ENCODE measurements at places on chromosomes 1 and 21. TPM values are rescaled to one million over a fixed set of nuclear protein-coding genes. Genes with fewer than 3 reads are reported as not detected.

UBL4B gene
- not detected for total RNA-seq

BNIPL gene
- 0.24 TPM for total RNA-seq

MTARC1 gene
- 6.1 TPM for total RNA-seq

GPA33 gene
- total RNA-seq = 1.5 TPM

HOOK1 gene
- total RNA-seq = 6.1 TPM

CD101 gene
- 0.11 TPM for total RNA-seq

TAL1 gene
- 4.1 TPM for total RNA-seq

DNA sequence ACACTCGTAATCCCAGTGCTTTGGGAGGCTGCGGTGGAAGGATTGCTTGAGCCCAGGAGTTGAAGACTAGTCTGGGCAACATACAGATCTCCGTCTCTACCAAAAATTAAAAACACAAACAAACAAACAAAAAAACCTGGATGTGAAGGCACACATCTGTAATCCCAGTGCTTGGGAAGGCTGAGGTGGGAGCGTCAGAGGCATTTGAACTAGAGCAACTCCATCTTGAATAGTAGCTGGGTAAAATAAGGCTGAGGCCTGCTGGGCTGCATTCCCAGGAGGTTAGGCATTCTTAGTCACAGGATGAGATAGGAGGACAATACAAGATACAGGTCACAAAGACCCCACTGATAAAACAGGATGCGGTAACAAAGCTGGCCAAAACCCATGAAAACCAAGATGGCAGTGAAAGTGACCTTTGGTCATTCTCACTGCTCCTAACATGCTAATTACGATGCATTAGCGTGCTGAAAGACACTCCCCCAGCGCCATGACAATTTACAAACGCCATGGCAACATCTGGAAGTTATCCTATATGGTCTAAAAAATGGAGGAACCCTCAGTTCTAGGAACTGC is 33.2 kb upstream of the RD3 start:
- DNase-seq = no peak
- H3K4me1 ChIP-seq = no peaks in the 10 kb centered on the region
- no peak overlapping the region for H3K4me3 ChIP-seq
- no peaks in the 10 kb centered on the region for H3K27me3 ChIP-seq
- no peaks in the 10 kb centered on the region for H3K36me3 ChIP-seq

DNA sequence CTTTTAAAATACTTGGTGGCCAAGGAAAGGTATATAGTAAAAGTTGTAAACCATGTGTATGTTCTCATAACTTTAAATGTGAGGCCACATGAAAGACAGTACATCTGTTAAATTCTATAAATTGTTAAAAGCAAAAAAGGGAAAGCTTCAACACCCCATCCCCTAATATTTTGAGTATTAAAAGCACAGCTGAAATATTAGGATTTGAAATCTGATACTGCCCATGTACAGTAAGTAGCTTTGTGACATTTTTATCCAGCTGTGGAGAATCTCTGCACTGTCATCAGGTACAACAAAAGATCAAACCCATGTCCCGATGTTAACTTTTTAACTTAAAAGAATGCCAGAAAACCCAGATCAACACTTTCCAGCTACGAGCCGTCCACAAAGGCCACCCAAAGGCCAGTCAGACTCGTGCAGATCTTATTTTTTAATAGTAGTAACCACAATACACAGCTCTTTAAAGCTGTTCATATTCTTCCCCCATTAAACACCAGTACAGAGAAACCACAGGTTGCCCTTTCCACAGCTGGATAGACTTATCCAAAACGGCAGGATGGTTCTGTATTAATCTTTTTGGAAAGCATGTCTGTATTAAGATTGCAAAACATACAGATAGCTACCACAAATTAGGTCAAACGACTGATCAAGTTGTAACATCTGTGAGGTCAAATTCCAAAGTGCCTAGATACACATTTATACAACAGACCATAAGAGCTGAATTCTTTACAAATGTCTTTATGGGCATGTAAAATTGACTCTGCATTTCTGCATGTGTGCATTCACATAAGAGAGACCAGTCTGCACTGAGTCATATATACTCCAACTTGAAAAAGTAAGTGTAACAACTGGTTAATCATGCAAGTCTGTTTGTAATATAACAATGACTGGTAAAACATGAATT is 5.2 kb downstream of the IRF2BP2 start:
- H3K4me3 ChIP-seq = peak overlapping the region; percentile 83
- H3K36me3 ChIP-seq = peaks cover 32% of the 10 kb centered on the region
- peak overlapping the region; percentile 100 for H3K27ac ChIP-seq
- no peaks in the 10 kb centered on the region for H3K4me1 ChIP-seq
- no peaks in the 10 kb centered on the region for H3K27me3 ChIP-seq

DNA sequence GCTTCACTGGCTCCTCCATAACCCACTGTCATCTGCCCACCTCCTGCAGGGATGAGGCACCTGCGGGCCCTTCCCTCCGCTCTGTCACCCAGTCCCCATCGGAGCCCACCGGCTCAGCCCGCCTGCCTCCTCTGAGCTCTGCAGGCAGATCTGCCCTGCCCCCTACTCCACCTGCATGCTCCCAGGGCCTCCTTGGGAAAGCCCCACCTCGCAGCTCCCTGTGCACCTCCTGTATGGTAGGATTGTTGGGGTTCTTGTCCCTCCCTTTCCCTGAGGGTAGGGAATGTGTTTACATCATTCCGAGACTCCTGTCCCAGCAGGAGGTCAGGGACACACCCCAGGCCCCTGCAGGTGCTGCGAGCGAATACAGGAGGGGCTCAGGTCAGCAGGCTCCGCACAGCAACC is 50.5 kb downstream of the SIK1 start:
- H3K27ac ChIP-seq = no peak overlapping the region
- H3K4me1 ChIP-seq = no peaks in the 10 kb centered on the region
- H3K36me3 ChIP-seq = no peaks in the 10 kb centered on the region
- DNase-seq = no peak

GRCh38 chr1:168863772-168864171 is 134.8 kb upstream of the DPT start:
- DNase-seq = no peak
- no peaks in the 10 kb centered on the region for H3K27me3 ChIP-seq
- H3K4me3 ChIP-seq = no peak overlapping the region
- H3K27ac ChIP-seq = peak overlapping the region; percentile 0

DNA sequence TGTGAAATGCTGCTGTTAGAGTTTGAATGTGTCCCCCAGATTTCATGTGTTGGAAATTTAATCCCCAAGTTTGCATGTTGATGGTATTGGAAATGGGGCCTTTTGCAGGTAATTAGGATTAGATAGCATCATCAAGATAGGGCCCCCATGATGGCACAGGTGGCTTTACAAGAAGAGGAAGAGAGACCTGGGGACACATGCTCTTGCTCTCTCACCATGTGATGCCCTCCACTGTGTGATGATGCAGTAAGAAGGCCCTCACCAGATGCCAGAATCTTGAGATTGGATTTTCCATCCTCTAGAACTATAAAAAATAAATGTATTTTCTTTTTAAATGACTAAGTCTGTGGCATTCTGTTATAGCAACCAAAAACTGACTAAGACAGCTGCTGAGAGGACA is 57.0 kb upstream of the NEK7 start:
- no peaks in the 10 kb centered on the region for H3K36me3 ChIP-seq
- H3K27me3 ChIP-seq = no peaks in the 10 kb centered on the region
- DNase-seq = no peak
- H3K27ac ChIP-seq = no peak overlapping the region

DNA sequence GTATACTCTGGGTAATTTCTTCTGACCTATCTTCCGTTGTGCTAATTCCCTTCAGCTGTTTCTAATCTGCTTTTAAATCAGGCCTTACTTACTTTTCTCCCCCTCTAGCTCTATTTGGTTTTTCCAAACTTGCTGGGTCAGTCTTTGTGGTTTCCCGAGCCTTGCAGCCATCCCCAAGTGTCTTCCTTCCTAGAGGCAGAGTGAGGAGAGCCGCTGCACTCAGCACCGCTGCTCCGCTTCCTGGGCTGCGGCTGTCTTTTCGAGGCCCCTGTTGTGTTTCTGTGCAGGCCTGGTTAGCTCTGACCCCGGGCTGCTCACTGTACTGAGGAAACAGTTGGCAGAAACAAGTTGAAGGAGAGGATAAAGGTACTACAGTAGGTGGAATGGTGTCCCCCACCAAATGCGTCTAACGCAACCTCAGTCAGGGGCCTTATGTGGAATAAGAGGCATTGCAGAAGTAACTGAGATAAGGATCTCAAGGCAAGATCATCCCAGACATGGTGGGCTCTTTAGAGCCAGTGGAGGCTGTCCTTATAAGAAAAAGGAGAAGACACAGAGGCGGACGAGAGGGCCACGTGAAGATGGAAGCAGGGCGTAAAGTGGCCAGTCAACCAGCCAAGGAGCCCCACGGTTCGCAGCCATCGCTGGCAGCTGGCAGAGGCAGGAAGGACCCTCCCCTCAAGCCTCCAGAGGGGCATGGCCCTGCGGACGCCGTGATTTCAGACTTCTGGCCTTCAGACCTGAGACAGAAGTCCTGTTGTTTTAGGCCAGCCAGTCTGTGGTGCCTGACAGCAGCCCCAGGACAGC is 10.5 kb downstream of the WNT9A start:
- no peak for DNase-seq
- H3K4me3 ChIP-seq = no peak overlapping the region
- H3K27me3 ChIP-seq = no peaks in the 10 kb centered on the region
- no peaks in the 10 kb centered on the region for H3K4me1 ChIP-seq
- H3K36me3 ChIP-seq = no peaks in the 10 kb centered on the region

DNA sequence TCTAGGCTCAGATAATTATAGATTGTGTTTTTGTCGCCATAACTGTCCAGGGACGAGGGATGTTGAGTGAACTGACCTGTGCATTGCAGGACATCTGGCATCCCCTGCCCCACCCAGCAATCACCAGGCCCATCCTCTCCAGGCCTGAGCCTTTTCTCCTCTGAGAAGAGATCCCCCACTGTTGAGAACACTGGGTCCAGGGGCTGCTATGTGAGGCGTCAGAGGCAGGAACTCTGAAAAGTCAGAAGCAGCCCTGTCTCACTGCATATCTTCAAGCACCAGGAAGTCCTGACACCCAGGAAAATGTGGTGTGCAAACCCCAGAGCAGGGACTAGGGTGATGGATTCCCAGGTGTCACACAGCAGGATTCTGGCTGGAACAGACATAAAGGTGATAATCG is 17.1 kb upstream of the ACBD3 start:
- H3K27me3 ChIP-seq = no peaks in the 10 kb centered on the region
- no peaks in the 10 kb centered on the region for H3K36me3 ChIP-seq
- DNase-seq = no peak

DNA sequence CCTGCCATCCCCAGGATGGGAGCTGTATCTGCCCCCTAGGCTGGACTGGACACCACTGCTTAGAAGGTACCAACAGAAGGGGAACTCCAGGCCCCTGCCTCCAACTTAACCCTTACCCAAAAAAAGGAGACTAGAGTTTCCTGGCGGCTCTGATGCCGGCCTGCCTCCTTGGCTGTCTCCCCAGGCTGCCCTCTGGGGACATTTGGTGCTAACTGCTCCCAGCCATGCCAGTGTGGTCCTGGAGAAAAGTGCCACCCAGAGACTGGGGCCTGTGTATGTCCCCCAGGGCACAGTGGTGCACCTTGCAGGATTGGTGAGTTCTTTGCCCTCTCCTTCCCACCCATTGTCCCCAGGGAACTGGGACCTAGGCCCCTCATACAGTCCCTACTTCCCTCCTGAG is 8.1 kb upstream of the LRRC71 start:
- H3K36me3 ChIP-seq = peaks cover 35% of the 10 kb centered on the region
- H3K4me1 ChIP-seq = no peaks in the 10 kb centered on the region
- H3K27ac ChIP-seq = no peak overlapping the region
- no peak overlapping the region for H3K4me3 ChIP-seq
- H3K27me3 ChIP-seq = no peaks in the 10 kb centered on the region

- H3K36me3 ChIP-seq = no peaks in the 10 kb centered on the region
- no peak for DNase-seq
- H3K4me1 ChIP-seq = no peaks in the 10 kb centered on the region
- H3K27me3 ChIP-seq = no peaks in the 10 kb centered on the region
- no peak overlapping the region for H3K4me3 ChIP-seq
These were observed 76.3 kb upstream of the CSF3R start for GRCh38 chr1:36559061-36559460.

DNA sequence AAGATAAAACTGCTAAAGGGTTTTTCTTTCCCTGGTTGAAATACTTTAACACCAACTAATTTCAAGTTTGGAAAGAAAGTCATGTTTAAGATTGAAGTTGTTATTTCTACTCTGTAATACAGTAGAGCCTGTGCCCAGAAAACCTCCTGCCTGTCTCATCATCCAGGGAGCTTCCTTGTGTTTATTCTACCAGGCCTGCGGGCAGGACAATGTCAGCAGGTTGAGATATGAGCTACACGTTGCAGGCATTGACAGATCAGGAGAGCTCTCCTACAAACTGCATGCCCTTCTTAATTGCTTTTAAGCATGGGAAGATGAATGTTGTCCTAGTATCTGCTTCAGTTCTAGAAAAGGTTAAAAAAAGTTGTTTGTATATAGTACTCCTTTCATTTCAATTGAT is 43.1 kb upstream of the CTBS start:
- no peaks in the 10 kb centered on the region for H3K27me3 ChIP-seq
- H3K36me3 ChIP-seq = no peaks in the 10 kb centered on the region
- H3K4me3 ChIP-seq = no peak overlapping the region
- DNase-seq = no peak
- H3K27ac ChIP-seq = no peak overlapping the region

DNA sequence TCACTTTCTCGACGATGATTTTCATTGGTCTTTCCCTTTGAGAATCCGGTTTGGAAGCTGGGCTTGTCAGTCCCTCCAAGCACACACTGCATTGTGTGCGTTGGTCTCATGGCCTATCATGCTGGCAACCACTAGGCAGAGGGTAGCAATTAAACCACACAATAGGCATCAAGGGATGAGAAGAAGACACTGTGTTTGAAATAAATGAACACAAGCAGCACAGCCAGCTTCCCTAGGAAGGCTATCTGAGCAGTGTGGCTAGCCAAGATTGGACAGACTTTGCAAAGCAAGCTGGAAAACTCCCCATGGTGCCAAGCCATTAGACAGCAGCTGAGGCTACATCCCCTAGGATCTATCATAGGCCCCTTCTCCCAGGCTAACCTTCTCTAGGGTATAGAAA is 288.7 kb downstream of the NUF2 start:
- no peak overlapping the region for H3K27ac ChIP-seq
- no peak for DNase-seq
- H3K27me3 ChIP-seq = no peaks in the 10 kb centered on the region
- H3K36me3 ChIP-seq = no peaks in the 10 kb centered on the region

DNA sequence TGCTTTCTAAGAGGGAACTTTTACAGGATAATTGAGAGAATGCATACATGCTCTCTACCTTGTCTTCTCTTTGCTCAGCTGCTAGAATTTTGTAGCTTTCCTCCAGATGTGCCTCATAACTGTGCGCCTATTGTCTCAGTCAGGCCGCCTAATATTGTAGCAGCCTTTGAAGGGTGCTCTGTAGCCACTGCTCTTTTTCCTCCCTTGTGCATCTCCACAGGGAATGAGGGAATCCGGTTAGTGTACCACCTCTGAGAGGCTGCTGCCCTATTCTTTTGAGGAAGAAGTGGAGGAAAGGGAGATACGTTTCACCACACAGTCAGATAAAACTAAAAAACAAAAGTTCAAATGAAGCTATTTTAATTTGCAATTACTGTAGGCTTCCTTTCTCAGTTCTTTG is 22.8 kb downstream of the TTC3 start:
- H3K4me1 ChIP-seq = no peaks in the 10 kb centered on the region
- H3K4me3 ChIP-seq = no peak overlapping the region
- H3K27ac ChIP-seq = no peak overlapping the region
- DNase-seq = no peak
- no peaks in the 10 kb centered on the region for H3K27me3 ChIP-seq

Measured in right atrium auricular region (tissue), 2 donors.